ENCODE measurements at places on chromosomes 3 and 15. TPM values are rescaled to one million over a fixed set of nuclear protein-coding genes. Genes with fewer than 3 reads are reported as not detected.

DNA sequence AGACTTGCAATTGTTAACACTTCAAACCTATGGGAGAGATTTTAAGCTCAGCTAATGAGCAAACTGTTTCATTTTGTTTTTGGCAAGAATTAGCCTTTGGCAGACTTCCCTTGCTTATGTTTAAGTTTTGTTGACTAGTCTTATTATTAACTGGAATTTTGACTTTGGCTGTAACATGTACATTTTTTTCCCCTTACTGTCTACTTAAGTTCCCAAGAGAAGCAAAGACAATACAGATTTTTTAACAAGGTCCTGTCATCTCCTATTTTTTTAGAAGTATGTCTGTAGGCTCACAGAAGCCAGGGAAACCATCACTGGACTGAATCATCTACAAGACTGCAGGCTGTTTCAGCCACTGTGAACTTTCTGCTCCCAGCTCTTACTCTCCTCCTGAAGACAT lies 74.3 kb downstream of the DGKG start:
- no peak for DNase-seq

DNA sequence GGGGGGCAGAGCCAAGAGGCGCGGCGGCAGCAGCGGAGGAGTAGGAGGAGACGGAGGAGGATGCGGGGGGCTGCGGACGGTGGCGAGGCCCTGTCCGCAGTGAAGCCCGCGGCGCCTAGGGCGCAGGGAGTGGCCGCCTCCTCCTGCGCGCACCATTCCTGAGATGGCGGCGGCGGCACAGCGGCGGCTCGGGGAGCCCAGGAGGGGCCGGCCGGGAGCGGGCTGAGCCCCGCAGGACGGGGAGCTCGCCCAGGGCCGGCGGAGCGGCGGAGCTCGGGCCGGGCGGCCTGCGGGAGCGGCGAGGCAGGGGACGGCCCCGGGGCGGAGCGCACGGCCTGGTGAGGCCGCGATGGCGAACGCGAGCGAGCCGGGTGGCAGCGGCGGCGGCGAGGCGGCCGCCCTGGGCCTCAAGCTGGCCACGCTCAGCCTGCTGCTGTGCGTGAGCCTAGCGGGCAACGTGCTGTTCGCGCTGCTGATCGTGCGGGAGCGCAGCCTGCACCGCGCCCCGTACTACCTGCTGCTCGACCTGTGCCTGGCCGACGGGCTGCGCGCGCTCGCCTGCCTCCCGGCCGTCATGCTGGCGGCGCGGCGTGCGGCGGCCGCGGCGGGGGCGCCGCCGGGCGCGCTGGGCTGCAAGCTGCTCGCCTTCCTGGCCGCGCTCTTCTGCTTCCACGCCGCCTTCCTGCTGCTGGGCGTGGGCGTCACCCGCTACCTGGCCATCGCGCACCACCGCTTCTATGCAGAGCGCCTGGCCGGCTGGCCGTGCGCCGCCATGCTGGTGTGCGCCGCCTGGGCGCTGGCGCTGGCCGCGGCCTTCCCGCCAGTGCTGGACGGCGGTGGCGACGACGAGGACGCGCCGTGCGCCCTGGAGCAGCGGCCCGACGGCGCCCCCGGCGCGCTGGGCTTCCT lies at the start of gene GPR27:
Gene GPR27 (plus strand): TSS at position 155 of the 909 bp plus-strand sequence. CDS start 195 bp downstream, at position 350.
- peak; percentile 78 for DNase-seq

The FAM98B gene
- 60.6 TPM for total RNA-seq

GRCh38 chr3:152225201-152225600 lies 43.5 kb upstream of the MBNL1 start:
- DNase-seq, result no peak
